ENCODE measurements at places on chromosomes 2 and 18.

DNA sequence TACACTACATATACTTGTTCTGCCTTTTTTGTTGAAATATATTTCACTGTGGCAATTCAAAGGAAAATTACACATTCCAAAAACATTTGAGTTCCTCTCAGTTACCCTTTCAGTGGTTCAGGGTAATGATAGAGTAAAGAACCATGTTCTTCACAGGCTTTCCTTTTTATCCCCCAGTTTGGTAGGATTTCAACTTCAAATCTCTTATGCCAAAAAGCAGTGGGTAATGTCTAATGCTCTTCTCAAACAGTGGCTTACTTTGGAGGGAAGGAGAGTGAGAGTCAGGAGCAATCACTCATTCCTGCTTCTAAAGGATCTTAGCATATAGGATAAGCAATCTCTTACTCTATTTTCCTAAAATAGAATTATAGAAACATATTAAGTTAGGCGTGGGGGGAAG, 290.6 kb downstream of the ZEB2 start:
- no peak for DNase-seq

DNA sequence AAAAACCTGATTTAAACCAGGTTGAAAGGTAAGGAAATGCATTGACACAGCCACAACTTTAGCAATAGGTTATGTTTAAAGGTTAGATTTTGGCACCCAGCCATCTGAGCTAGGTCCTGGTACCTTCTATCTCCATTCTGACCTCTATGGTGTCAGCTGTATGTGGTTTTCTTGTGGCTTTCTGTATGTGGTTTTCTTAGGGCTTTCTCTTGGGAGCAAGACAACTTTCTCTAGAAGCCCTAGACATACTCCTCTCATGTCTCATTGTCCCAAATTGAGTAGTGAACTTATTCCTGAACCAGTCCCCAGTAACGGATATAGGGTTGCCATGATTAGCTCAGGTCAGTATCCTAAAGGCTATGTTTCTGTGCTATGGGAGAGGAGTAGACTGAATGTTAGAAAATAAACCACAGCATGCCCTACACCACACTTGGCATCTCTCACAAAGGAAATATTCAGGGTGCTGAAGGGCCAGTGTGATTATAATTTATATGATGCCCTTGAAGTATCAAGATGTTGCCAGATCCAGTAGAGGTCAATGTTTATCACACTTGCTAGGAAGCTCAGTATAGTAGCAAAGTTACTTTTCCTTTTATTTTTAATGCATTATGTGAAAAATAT, 176.1 kb downstream of the CAPN13 start:
- no peak for DNase-seq

- DNase-seq, result no peak
These were observed 37.5 kb upstream of the WIPF1 start for GRCh38 chr2:174635015-174635593.

- no peak for DNase-seq
These were observed 309.5 kb upstream of the LYPD1 start for GRCh38 chr2:132979339-132980093.

- DNase-seq, result no peak
These were observed 157.1 kb downstream of the GALNT14 start for GRCh38 chr2:30981096-30981495.

- DNase-seq, result no peak
These were observed 204.6 kb downstream of the TNS1 start for GRCh38 chr2:217798191-217798590.

GRCh38 chr2:107529146-107529545, 297.5 kb upstream of the RGPD4 start:
- DNase-seq, result no peak

- DNase-seq, result no peak
These were observed 218.2 kb downstream of the AGPS start for GRCh38 chr2:177610813-177611212.

DNA sequence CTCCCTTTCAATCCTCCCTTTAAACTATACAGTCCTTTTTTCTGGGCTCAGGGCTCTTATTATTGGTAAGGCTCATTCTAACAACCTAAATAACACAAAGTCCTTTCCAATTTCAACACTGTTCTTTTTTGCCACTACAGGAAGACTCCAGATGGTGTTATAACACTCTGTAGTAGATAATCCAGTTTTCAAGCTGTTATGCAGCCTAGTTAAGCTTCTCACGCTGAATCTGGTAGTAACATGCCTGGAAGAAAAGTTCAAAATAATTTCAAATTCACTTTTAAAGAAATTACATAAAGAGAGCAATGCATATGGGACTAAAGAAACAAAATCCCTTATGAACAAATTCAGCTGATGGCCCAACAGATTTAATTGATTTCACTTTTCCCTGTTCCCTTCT, 3.2 kb upstream of the MPP4 start:
- no peak for DNase-seq

GRCh38 chr2:206259376-206260187, 14.9 kb upstream of the ZDBF2 start:
- no peak for DNase-seq

DNA sequence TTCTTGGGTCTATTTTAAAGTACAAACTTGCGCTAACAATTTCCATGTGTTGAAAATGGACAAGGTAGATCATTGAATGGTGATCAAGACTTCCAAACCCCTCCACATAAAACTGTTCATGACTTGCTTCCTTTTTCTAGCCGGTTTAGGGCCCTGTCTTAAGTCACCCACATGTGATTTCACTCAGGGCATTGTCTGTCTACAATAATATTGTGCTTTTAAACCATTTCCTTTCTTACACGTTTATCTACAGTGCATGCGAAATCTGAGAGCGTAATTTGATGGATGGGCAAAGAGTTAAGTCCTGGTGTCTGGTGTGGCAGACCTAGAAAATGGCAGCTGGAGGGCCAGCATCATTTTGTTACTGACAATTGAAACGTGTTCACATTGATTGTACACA, 2.0 kb upstream of the ZNF516 start:
- no peak for DNase-seq

DNA sequence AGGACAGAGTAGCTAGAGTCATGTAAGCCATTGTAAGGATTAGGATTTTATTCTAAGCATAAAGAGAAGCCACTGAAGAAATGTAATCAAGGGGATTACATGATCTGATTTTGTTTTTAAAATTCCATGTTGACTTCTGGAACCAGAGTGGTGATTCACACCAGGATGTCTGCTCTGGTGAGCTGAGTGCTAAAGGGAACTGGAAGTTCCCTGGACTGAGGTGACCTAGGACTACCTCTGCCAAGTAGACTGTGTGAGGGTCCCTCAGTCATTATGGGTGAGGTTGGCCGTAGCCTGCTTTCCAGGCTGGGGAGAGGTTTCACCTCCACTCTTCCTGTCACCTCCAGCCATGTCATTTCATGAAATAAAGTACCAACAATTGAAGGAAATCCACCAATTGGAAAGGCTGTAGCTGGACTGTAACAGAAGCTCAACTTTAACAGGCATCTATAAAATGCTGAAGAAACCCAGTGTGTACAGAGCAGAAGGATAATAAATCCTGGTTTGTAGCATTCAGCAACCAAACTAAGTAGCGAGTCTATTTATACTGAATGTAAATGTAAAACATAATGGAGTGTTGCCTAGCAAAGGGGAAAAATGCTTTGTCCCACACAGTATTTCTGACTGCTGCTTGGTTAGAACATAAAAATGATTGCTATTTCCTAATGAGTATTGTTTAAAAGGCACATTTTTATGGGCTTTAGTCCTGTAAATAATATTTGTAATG, 507.4 kb upstream of the PKDCC start:
- no peak for DNase-seq

DNA sequence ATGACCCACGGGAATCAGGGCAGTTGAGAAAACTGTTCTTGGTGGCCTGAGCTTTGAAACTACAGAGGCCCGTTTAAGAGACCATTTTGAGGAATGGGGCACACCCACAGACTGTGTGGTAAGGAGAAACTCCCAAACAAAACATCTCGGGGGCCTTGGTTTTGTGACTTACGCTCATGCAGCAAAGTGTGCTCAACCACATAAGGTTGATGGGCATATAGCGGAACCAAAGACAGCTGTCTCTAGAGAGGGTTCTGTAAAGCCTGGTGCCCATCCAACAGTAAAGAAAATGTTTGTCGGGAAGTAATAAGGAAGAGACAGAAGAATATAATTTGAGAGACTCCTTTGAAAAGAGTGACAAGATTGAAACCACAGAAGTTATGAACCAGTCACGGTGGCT, 5.4 kb downstream of the MRO start:
- DNase-seq, result no peak

GRCh38 chr2:16038621-16039020, 98.3 kb downstream of the MYCN start:
- no peak for DNase-seq

DNA sequence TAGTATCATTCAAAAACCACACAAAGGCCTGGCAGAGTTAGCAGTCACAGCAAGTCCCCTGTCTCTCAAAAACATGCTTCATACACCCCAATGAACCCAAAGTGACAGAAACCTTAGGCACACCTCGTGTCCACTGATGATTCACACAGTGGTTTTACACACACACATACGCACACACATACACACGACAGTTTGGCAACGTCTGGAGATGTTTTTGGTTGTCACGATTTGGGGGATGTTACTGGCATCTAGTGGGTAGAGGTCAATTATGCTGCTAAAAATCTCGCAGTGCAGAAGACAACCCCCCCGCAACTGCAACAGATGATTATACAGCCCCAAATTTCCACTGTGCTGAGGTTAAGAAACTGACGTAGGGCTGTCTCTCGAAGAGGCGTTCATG, 72.9 kb upstream of the PARD3B start:
- no peak for DNase-seq

DNA sequence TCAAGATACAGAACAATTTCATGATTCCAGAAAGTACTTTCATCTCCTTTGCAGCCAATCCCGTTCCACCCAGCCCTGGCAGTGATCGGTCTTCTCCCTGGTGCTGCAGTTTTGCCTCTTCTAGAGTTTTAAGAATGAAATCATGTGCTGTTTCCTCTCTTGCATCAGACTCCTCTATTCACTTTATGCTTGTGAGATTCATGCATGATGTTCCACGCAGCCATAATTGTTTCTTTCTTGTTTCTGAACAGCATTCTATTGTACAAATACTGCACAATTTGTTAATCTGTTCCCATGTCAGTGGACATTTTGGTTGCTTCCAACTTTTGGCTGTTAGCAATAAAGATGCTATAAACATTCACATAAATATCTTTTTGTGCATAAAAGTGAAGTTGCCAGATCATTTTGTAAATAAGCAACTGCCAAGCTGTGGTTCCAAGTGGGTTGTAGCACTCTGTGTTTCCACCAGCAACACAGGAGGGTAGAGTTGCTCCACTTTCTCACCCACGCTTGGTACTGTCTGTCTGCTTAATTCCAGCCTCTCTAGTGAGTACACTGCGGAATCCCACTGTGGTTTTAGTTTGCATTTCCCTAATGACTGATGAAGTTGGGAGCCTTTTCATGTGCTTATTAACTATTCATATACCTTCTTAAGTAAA, 104.5 kb downstream of the TWIST2 start:
- no peak for DNase-seq

- no peak for DNase-seq
These were observed 43.4 kb downstream of the KIAA1328 start for GRCh38 chr18:36872329-36872728.

DNA sequence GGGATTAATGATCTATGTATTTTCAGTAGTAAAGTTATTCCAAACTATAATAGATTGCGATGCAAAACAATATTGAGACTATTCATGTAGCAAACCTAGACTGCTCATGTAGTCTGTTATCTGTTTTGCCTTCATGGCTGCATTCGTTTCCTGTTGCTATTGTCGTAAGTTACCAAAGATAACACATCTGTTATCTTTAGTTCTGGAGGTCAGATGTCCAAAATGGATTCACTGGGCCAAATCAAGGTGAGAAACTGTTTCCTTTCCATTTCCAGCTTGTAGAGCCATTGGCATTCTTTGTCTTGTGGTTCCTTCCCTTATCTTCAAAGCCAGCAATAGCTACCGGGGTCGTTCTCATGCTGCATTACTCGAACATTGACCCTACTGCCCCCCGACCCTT, 20.9 kb downstream of the ITGAV start:
- DNase-seq, result no peak

DNA sequence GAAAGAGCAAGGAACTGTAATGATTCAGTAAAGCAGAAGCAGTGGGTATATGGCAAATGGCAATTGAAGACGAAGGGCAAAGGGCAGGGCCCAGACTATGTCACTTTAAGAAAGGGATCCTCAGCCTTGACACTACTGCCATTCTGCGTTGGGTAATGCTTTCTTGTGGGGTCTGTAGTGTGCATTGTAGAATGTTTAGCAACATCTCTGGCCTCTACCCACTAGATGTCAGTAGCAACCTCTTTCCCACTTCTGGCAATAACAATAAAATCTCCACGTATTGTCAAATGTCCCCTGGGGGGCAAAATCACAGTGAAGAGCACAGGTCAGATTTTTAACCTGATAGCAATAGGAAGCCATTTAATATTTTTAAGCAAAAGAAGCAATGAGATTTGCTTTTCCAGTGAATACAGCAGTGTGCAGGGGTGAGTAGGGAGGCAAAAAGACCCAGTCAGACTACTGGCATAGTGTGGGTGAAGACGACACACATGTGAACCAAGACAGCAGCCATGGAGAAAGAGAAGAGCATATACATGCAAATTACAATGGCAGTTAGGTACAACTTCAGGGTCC, 209.5 kb downstream of the DYM start:
- DNase-seq, result no peak
